A549 treated with Hydrocortisone at 1 μM for 4 hours (cell line): ENCODE measurements at places on chromosomes 3 and 15. TPM values are rescaled to one million over a fixed set of nuclear protein-coding genes. Genes with fewer than 3 reads are reported as not detected.

The CHRNA3 gene
- 0.32 to 0.82 TPM (median 0.36 TPM) in 5 replicates for total RNA-seq

The RNU5B-1 gene
- total RNA-seq: not detected in 5 replicates

The FBXW12 gene
- not detected in 5 replicates for total RNA-seq

The ALG1L2 gene
- total RNA-seq: not detected in 5 replicates

The MYL3 gene
- total RNA-seq: 0.14 to 0.21 TPM (median 0.17 TPM) in 4 of 5 replicates, not detected in the other

The SCN11A gene
- total RNA-seq: not detected in 5 replicates
